ENCODE measurements at places on chromosomes 5 and 9. TPM values are rescaled to one million over a fixed set of nuclear protein-coding genes. Genes with fewer than 3 reads are reported as not detected.

GRCh38 chr9:7479300-7479699, 320.3 kb downstream of the DMAC1 start:
- DNase-seq: no peak

DNA sequence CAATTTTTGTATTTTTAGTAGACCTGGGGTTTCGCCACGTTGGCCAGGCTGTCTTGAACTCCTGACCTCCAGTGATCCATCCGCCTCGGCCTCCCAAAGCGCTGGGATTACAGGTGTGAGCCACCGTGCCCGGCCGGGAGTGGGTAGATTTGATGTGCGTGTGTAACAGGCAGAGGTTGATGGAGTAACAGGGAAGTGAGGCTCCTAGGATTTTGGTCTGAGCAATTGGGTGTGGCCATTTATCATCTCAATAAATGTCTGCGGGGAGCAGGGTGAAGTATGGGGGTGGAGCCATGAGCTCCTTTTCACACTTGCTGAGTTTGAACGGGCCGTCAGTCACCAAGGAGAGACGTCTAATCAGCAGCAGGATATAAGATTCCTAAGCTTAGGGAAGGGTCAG, 1.2 kb upstream of the REXO4 start:
- DNase-seq: no peak

The CPLANE1 gene
- 19.0 TPM for polyA plus RNA-seq

DNA sequence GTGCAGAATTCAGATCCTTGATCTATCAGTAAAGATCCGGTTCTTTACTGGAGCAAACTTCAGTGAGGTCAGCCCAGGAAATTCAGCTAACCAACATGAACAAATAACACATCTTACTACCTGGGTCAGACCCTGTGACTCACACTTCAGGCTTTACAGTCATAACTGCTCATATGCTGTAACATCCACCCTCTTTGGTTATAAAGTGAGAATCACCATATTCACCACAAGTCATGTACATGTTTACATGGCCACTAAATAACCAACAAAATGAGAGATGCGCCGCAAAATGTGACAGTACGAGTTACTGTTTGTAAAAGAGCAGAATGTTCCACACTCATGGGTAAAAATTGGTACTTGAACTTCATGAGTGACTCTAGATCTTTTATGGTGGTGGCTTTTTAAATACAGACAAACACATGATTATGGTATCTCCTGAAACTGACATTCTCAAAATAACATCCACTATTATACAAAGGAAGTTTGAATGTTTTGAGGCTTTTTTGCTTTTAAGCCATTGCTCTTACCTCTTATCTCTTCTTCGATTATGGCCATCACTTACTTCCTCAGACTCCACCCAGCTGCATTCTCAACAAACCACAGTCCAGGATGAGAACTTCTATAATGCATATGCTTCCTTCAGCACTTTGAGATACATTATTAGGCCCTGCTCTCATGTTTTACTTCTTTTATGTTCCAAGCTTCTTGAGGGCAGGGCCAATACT, 516.6 kb downstream of the RAB3C start:
- DNase-seq: no peak

GRCh38 chr9:20333991-20334390, 288.3 kb downstream of the MLLT3 start:
- no peak for DNase-seq

The SLCO6A1 gene
- polyA plus RNA-seq: 1.7 TPM

The PRELID2 gene
- 2.6 TPM for polyA plus RNA-seq

GRCh38 chr5:174991847-174992246, 267.5 kb downstream of the MSX2 start:
- peak; percentile 46 for DNase-seq

The GABBR2 gene
- 1.6 TPM for polyA plus RNA-seq

DNA sequence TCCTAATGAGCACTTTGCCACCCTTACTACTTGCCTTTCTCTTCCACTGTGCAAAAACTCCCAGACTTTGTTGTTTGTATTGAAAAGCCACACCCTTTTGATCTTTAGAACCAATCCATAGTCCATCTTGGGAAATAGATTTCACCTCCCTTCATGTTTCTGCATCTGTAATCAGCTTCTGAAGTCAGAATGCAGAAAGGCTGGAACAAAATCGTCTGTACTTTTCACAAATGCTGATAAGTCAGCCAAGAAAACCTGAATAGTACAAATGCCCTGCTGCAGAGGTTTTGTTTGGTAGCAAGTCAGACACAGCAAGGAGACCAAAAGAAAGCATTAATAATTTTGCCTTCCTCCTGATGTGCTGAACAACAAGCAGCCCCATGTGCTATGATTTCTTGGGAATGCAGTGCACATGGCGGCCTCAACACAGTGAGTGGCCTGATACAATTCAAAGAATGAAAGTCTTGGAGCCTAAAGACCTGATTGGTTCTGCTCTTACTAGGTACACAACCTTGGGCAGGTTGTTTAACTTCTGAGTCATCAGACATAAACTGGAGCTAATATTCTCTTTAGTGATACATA, 59.2 kb upstream of the STK32A start:
- no peak for DNase-seq

- no peak for DNase-seq
Measured at GRCh38 chr9:38681747-38682227, 38.1 kb downstream of the FAM240B start.

The SPACA9 gene
- 4.0 TPM for polyA plus RNA-seq

DNA sequence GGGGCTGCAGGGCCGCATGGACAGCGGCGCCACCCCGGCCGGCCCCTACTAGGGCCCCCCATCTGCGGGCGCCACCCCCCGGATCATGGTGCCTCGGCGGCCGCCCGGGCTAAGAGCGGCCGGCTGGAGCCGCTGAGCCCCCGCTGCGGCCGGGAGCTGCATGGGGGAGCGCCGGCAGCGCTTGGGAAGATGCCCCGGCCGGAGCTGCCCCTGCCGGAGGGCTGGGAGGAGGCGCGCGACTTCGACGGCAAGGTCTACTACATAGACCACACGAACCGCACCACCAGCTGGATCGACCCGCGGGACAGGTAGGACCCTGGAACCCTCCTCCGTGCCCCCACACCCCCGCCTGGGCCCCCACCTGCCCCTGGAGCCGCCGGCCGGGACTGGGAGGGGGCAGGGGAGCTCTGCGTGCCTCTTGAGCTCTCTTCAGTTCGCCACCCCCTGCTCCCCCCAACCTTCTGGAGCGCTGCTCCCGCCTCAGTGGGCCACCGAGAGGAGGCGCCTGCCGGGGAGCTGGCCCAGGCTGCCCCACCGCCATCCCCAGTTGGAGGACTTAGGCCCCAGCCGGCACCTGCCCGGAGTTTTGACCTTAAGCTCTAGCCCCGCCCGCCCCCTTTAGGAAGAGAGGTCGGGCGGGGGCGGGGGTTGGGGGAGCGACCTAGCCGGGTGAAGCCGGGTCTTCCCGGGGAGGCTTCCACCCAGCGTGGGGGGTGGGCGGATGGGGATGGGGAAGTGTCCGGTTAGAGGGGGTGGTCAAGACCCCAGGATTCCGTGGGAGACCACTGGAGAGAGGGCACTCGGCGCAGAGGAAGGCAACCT, 730 bp downstream of the WWC1 start:
- DNase-seq: no peak

The PPP3R2 gene
- polyA plus RNA-seq: 0.09 TPM

DNA sequence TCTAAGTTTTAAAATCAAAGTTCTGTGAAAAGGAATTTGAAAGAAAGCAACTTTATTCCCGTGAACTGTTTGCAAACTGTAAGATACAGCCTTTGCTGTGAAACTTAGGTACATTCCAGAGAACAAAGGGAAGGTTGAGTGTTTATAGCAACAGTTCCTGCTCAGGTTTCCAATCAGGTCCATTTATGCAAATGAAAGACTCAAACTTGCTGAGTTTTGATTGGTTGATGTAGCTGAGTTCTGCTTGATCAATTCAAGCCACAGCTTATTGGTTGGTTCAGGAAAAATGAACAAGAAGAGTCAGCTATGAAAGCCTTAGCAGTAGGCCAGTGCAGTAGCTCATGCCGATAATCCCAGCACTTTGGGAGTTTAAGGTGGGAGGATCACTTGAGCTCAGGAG, 37.9 kb downstream of the SLC27A6 start:
- no peak for DNase-seq

- no peak for DNase-seq
Measured at GRCh38 chr9:116873937-116874914, 187.1 kb downstream of the TRIM32 start.

GRCh38 chr9:19493876-19494275, 85.1 kb downstream of the ACER2 start:
- peak; percentile 10 for DNase-seq

GRCh38 chr5:155343468-155343867, 329.9 kb downstream of the KIF4B start:
- no peak for DNase-seq

DNA sequence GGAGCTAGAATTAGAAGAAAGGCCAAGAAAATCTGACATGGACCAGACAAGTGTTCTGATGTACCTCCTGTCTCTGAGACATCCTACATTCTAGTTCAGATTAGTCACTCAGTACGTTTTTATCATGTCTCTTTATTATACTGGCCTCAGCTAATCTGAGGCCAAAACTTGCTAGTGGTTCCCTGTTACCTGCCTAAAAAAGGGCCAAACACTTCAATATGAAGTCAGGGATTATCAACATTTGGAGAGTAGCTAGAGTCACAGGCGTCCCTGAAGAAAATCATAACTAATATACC, 587.4 kb downstream of the PRELID2 start:
- no peak for DNase-seq

DNA sequence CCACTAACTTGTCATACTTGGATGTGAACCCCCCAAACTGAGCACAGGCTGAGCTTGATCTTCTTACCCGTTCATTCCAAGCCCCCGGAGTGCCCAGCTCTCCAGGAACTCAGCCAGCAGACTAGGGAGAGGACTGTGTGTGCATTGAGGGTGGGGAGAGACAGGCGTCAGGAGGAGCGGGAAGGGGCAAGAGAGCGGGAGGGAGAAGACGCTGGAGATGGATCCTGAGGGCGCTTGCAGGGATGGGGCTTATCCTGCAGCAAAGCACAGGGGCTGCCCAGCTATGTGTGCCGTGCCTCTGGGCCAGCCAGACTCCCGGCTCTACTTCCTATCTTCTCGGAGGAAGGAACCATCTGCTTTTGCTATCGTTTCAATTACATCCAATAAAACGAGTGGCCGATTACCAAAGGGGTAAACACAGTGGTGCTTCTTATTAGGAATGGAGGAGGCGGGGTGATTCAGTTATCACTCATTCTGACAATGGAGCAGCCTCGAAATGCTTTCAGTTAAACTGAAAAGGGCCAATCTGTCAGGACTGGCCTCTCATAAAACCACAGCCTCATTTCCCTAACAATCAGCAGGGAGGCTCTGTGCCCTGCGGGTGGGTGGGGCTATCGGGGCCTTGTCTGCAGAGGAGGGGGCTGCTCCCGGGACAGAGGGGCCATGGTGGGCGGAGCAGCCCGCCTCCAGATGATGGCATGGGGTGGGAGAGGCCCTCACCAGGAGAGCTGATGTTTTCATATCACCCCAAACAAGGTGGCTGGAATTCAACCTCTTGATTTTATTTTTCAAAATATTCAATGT, 168.2 kb downstream of the DAB2IP start:
- peak; percentile 41 for DNase-seq

The PDLIM4 gene
- 51.6 TPM for polyA plus RNA-seq

- DNase-seq: no peak
Measured at GRCh38 chr5:103587185-103587748, 24.7 kb upstream of the NUDT12 start.

- no peak for DNase-seq
Measured at GRCh38 chr9:34991607-34992375, 2.2 kb downstream of the DNAJB5 start.

DNA sequence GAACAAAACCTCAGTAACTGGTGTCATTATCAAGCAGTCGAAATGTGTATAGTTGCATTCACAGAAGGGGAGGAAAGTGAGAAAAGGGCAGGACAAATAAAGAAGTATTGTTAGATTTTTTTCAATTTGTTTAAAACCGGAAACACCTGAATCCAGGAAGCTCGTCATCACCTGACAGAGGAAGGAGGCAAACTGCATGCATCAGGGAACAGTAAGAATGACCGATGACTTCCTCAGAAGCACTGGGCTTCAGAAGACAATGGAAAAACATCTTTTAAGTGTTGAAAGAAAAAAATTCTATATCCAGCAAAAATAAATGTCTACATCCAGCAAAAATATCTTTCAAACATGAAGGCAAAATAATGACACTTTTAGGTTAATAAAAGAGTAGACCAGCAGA, 29.5 kb downstream of the PLEKHG4B start:
- DNase-seq: no peak

DNA sequence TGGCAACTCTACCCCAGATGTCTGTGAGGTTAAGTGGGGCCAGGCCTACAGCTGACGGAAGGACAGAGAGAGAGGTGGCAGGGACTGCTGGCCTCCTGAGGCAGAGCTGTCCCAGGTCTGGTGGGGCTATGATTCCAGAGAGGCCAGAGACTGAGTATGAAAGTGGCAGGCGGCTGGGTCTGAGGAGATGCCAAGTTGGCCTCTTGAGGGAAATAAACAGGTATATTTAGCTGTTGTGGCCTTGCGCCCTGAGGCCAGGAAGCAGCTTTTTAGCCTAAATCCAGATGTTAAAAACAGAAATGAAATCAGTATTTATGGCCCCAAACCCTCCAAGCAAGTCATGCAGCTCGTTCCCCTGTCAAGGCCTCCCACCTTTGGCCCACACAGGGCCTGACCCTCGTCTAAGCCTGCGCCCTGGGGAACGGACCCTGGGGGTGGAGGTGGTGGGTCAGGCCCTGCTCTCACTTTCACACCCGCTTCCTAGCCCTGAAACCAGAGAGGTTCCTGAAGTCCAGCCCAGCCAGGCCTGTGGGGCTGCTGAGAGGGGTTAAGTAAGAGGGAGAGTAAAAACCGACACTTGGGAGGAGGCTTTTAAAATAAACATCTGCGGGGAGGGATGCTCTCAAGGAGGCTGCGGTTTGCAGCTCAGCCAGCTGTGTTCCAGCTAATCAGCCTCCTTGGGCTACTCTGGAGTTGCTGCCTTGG, 18.7 kb downstream of the PCDHGC5 start:
- peak; percentile 95 for DNase-seq

The RASEF gene
- polyA plus RNA-seq: 1.2 TPM

- DNase-seq: no peak
Measured at GRCh38 chr5:1788828-1789227, 10.8 kb downstream of the MRPL36 start.

The PITX1 gene
- 20.1 TPM for polyA plus RNA-seq

DNA sequence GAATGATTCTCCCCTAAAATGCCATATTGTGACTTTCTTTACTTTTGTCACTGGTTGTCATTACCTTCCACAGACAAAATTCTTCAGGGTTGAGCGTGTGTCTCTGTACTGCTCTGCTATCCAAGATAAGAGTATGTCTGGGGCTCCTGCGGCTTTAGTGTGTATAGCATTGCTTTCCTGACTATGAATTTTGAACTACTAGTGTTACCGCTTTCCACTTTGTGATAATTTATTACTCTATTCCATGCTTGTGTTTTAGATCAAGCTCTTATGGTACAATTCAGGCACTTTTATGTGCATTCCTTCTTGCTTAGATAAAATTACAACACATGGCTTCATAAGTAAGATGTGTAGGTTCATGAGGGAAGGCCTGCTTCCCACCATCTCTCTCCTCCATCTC, 51.5 kb upstream of the MEF2C start:
- DNase-seq: no peak

DNA sequence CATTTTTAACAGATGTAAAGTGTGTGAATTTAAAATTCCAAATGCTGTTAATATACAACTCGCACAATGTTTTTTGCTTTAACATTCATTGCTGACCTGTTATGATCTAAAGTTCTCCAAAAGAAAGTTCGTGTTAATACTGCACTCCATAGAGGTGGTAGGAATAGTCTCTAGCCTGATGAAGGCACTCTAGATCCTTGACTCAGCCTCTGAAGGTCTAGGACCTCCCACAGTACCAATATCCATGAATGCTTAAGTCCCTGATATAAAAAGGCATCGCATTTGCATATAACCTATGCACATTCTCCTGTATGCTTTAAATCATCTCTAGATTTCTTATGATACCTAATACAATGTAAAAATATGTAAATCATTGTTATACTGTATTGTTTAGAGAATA, 213.6 kb downstream of the EFNA5 start:
- no peak for DNase-seq

Measured in muscle of back (tissue), 13 donors.